Adipose tissue (tissue), 3 donors: ENCODE measurements at places on chromosomes 7 and 10. TPM values are rescaled to one million over a fixed set of nuclear protein-coding genes. Genes with fewer than 3 reads are reported as not detected.

The GSTO2 gene
- 14.9 TPM for polyA plus RNA-seq

The MRLN gene
- polyA plus RNA-seq, result 2.3 TPM

The FZD8 gene
- polyA plus RNA-seq, result 2.7 TPM

The ABCC2 gene
- polyA plus RNA-seq, result 1.0 TPM

The SPDYE1 gene
- not detected for polyA plus RNA-seq

The RBP4 gene
- 158 TPM for polyA plus RNA-seq

The CALD1 gene
- 86.3 TPM for polyA plus RNA-seq

The SEC61A2 gene
- 1.3 TPM for polyA plus RNA-seq

The MSMB gene
- polyA plus RNA-seq, result not detected

The NFE2L3 gene
- 1.3 TPM for polyA plus RNA-seq

The BTAF1 gene
- 13.5 TPM for polyA plus RNA-seq

The RAMP3 gene
- polyA plus RNA-seq, result 107 TPM

The EPHB6 gene
- polyA plus RNA-seq, result 33.7 TPM

The OIT3 gene
- polyA plus RNA-seq, result not detected

The CADPS2 gene
- 11.5 TPM for polyA plus RNA-seq

The MACROH2A2 gene
- 6.7 TPM for polyA plus RNA-seq

The NPY gene
- 4.7 TPM for polyA plus RNA-seq

The SFTPA1 gene
- 0.39 TPM for polyA plus RNA-seq

The IFIT1 gene
- 5.4 TPM for polyA plus RNA-seq

The CDNF gene
- polyA plus RNA-seq, result 2.1 TPM

The SRRM3 gene
- polyA plus RNA-seq, result 9.4 TPM

The MRPS33 gene
- 89.6 TPM for polyA plus RNA-seq

The CLCN1 gene
- polyA plus RNA-seq, result not detected

The OR2A1 gene
- 0.05 TPM for polyA plus RNA-seq

The NRP1 gene
- 35.8 TPM for polyA plus RNA-seq

The CD36 gene
- 612 TPM for polyA plus RNA-seq

The BHLHA15 gene
- 3.4 TPM for polyA plus RNA-seq

The CYP3A5 gene
- polyA plus RNA-seq, result 10.4 TPM

The ACTL6B gene
- 0.53 TPM for polyA plus RNA-seq

The SFRP5 gene
- 0.11 TPM for polyA plus RNA-seq

The FAM24B gene
- 1.8 TPM for polyA plus RNA-seq

The EDRF1 gene
- polyA plus RNA-seq, result 8.5 TPM
